ENCODE measurements at places on chromosomes 2 and 18.

DNA sequence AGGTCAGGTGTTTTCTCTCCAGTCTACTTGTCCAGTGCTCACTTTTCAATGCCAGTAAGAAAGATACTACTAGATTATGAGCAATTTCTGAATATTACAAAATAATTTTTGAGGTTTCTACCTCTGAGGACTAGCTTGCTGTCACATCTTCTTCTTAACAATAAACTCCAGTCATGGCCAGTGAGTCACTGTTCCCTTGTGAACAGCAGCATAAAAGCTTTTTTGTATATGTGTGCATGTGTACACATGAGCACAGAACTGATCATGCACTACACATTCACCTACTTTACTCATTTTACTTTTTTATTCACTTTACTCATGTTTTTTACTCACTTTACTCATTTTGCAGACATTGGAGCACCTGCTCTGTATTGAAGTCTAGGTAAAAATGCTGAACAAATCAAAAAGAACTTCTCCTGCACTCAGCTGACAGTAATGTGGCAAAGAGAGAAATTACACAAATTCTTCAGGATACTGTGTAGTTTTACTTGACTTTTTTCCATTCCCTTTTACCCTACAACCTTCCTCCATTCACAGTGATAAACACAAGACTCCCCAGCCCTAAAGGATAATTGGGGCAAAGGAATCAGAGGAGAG, 28.0 kb downstream of the ST6GAL2 start:
- DNase-seq: no peak

GRCh38 chr2:217370391-217370790, 510.5 kb upstream of the TNP1 start:
- no peak for DNase-seq

- no peak for DNase-seq
Measured at GRCh38 chr2:68403199-68403644, 38.1 kb downstream of the PLEK start.

DNA sequence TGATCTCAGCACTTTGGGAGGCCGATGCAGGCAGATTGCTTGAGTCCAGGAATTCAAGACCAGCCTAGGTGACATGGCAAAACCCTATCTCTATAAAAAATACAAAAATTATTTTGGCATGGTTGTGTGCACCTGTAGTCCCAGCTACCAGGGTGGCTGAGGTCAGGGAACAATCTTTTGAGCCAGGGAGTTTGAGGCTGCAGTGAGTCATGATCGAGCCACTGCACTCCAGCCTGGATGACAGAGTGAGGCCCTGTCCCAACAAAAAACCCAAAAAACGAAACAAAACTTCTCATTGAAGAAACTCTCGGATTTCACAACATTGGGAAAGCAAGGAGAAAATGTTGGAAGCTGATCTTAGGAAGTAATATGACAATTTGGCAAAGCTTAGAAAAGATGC, 317.3 kb upstream of the MGAT5 start:
- DNase-seq: no peak

DNA sequence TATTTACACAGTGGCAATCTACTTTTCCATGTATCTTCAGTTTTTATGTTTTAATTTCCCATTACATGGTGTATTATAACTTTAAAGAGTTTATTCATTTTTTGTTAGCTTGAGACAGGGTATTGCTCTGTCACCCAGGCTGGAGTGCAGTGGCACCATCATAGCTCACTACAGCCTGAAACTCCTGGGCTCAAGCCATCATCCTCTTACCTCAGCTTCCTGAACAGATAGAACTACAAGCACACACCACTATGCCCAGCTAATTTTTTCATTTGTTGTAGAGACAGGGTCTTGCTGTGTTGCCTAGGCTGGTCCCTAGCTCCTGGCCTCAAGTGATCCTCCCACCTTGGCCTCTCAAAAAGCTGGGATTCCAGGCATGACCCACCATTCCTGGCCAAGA, 66.8 kb downstream of the COA5 start:
- no peak for DNase-seq

- no peak for DNase-seq
Measured at GRCh38 chr2:14577843-14578242, 54.7 kb upstream of the LRATD1 start.

- no peak for DNase-seq
Measured at GRCh38 chr18:23207191-23207955, 72.1 kb downstream of the CABLES1 start.

GRCh38 chr2:70046534-70046933, 40.7 kb upstream of the PCBP1 start:
- no peak for DNase-seq

GRCh38 chr2:174635776-174636404, 38.3 kb upstream of the WIPF1 start:
- DNase-seq: no peak

GRCh38 chr2:84697895-84698294, 181.6 kb downstream of the DNAH6 start:
- no peak for DNase-seq

DNA sequence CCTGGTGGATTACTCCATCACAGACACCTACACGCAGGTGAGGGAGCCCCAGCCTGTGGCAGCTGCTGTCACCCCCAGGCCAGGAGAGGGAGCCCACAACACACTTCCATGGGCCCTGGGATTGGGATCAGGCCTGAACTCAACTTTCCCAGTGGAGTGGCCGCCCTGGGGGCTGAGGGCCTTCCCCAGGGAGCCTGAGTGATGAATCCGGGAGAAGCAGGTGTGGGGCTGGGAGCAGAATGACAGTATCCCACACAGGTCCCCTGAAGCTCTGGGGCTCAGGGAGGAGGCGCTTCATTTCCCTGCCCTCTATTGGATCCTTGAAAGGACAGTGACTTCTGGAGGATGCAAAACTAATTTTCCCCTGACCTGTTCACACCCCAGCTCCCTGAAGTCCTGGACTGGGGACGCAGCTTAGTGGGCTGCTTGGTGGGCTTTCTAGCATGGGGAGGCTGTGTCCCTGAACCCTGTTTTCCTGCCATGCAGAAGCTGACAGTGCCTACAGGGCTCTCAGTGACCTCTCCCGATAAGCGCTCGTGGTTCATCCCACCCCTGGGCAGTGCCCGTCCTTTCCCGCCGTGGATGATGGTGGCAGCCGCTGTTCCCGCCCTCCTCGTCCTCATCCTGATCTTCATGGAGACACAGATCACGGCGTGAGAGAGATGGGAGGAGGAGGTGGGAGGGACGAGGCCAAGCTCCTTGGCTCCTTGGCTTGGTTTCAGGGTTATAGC, 11.0 kb downstream of the SLC4A3 start:
- no peak for DNase-seq

- no peak for DNase-seq
Measured at GRCh38 chr2:233032551-233033320, at the start of gene NEU2. Gene NEU2 (plus strand): TSS chr2:233032672. CDS start chr2:233032672, 0 bp downstream.
